Caco-2 (cell line): ENCODE measurements at places on chromosomes 5 and 9.

- no peak for DNase-seq
These were observed 2.0 kb downstream of the HSPA9 start for GRCh38 chr5:138573223-138573622.

DNA sequence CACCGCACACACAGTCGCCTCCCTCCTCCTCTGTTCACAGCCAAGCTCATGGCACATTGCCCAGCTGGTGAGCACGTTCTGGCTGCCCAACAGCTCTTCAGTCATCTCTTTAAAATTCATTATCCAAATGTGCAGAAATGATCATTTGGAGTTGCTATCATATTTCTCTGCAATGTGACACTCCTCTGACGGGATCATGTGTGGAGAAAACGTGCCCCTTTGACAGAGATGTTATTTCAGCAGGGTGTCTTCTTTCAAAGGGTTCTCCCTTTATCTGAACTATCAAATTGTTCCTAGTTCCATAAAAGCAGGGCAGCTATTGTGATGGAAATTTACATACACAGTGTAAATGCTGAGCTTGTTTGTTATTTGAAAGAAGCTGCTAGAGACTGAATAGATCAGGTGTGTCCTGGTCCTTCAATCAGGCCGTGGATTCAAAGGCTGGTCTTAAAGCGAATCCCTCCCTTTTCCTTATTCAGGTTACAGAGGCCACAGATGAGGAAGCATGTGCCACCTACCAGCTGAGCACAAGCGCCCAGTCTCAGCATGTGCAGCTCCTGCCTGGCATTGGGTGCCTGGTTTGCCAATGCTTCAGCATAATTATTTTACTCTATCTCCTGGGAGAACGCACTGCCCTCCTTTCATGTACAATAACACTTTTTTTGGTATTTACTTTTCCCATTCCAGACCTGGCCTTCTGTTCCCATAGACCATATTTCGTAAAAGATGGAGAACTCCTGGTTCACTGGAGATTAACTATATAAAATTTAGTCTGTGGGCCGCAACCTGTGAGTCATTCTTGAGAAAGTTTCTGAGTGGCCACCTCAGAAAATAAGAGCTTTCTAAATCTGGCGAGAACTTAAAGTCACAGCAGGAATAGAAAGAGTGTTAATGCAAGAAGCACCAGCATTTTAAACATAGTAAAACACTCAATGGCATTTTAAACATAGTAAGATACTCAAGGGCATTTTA, 433.7 kb downstream of the ENC1 start:
- no peak for DNase-seq

DNA sequence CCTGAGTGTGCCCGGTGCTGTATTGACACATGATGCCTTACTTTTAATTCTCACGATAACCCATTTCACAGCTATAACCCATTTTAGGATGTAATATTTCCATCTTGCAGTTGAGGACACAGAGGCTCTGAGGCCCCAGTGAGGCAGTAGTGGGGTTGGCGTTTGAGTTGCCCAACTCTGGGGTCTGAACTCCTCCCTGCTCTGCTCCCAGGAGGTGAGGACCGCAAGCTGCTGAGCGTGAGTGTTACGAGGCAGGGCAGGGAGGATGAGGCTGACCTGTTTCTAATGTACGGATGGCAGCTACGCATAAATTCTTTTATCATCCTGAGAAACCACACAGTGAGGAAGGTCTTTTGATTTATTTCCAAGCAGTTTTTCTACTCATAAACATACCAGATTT, 11.4 kb downstream of the LRRC8A start:
- DNase-seq, result no peak

DNA sequence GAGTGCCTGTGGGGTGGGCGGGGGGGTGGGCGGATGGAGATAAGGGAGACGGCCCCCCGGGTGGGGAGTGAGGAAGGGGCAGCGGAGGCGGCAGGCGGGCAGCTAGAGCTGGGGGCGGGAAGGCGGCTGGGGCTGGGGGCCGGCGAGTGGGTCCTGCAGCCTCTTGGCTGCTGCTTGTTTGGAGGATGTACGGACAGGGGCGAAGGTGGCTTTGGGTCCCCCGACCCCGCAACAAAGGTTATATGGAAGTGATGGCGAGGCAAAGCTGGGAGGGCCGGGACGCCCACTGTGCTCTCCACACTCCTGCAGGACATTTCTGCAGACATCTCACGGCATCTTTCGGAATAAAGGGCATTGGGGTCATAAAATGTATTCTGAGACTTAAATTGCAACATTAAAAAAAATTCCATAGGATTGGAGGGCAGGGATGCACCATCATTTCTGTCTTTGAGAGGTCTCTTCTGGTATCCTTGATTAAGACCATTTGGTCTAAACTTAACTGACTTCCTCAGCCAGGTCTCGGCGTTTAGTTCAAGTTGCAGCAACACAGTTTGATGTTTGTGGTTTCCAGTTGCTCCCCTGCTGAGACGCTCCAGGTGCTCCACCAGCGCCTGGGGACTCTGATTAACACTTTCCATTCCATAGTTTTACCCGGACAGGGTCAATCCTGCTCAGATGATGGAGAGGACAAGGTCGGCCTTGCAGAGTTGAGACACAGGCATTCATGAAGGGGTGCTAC, 101.6 kb upstream of the SSBP2 start:
- DNase-seq, result no peak

DNA sequence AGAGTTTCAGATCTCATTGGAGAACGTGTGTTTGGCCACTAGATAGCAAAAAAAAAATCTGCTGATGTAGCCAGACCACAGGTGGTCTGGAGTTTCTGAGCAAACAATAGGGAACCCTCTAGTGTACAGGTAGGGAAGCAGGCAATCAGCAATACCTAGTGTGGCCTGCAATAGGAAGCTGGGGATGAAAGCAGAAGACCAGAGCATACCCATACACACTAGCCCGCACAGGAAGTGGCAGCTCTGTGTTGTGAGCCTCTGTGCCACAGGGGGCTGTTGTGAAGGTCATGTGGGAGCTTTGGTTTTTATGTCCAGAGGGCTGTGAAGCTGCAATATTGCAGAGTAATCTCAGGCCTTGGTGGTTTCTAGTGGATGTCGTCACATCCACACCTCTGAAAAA, 81.2 kb downstream of the MTAP start:
- no peak for DNase-seq

DNA sequence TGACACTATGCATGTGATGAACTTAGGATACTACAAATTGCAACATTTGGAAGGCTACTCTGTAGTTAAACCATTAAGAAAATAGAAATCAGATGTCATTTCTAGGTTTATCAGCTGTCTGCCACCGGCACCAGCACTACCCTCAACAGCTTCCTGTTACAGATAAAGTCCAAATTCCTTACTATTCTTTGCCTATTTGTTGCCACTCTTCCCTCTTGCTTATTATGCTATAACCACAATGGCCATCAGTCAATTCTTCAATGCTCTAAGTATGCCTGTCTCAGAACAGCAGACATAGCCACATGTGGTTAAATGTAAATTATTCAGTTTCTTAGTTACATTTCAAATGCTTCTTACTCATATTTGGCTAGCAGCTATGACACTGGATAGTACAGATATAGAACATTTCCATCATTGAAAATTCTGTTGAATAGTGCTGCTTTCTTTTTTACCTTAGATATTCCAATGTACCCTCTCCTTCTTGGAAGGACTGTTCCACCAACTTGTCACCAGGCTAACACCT, 21.0 kb downstream of the DHX29 start:
- no peak for DNase-seq

DNA sequence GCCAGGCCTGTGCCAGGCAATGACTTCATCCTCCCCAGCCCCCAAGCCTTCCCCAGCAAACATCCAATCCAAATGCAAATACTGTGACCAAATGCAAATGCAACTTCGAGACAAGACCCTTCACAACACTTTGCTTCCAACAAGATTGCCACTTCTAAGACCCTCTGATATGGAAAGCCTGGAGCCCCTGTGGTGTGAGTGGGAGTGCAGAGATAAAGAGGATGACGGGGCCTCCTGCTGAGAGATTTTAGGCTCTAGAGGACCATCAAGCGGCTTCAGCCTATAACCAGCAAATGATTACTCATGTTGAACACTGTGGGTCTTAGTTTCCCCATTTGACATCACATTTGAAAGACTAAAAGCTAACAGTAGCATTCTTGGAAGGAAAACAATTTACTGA, 46.6 kb upstream of the GABRP start:
- no peak for DNase-seq

DNA sequence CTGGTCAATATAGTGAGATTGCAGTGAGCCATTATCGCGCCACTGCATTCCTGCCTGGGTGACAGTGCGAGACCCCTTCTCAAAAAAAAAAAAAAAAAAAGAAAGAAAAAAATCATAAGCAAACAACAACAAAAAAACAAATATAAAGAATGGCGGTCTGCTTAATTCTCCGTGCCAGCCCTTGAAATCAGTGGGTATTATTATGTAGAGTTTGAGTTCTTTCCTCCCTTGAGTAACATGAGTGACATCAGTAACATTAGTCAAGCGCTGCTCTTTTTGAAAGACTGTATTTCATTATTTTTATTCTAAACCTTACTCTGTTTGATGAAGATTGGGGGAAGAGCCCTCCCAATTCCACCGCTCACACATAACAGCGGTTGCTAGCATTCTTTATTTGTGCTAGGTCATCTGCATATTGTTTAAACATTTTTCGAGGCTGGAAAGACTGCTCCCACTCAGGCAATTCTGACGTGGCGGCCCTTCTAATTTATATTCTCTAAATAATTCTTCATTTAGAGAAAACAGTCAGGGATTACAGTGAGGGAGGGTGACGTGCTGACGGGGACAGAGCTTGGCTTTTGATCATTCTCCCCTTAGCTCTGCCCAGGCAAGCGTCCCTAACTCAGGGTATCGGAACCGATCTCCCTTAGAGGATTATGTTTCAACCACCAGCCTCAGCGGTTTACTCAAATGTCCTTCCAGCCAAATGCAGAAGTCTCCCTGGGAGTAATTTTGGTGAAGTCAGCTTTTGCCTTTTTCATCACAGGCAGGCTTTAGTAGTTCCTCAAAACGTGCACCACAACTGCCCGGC, 860 bp upstream of the MARCHF6 start:
- no peak for DNase-seq

DNA sequence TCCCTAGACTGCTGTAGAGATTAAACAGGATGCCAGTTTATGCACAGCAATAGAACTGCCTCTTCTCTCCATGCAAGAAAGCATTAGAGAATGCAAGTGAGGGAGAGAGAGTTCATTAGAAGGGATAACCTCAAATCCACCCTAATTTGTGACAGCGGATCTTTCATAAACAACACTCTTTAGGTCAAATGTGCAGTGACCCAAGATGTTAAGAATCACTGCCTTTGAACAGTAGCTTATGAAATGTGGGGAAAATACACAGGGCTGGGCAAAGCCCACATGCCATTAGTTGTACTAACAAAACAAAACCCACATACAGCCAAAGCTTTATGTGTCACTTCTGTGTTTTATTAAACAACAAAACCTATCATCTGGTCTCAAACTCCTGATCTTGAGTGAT, 36.2 kb upstream of the POU4F3 start:
- no peak for DNase-seq

DNA sequence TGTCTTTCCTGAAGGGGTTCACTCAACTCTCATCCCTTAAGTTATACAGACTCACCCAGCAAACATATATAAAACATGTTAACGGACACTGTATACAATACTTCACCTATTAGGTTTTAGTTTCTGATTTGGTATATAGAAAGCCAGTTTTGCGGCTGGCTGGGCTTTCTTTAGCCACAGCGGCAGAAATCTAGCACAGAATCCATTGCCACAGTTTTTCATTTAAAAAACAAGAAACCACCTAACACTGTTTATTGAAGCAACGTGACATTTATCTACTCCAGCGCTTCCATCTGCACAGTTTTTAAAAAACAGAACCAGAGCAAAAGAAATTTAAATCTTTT, 67.3 kb downstream of the SNX30 start:
- DNase-seq, result no peak

- no peak for DNase-seq
These were observed 26.8 kb downstream of the ZNF346 start for GRCh38 chr5:177049285-177049684.

GRCh38 chr5:35665096-35665495, 47.4 kb downstream of the SPEF2 start:
- DNase-seq, result no peak

- no peak for DNase-seq
These were observed 29.7 kb downstream of the CNTFR start for GRCh38 chr9:34559624-34560455.

GRCh38 chr9:134272302-134273023, 53.8 kb upstream of the RXRA start:
- DNase-seq, result no peak

DNA sequence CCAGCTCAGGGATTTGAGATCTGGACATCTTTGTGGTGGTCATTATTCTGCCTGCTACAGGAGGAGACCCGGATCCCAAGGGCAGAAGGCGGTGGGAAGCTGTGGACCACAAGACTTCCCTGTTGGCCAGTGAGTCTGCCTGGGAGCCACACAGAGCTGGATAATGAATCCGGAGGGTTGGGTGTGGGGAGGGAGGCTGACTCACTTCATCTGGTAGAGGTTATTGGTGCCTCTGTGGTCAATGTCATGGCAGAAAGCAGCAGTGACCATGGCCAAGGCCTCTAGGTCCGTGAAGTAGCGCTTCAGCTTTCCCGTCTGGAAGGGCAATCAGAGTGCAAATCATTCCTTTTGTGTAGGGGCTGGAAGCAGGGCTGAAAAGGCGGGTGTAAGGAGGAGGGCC, 58.5 kb downstream of the PDE6A start:
- DNase-seq, result no peak

DNA sequence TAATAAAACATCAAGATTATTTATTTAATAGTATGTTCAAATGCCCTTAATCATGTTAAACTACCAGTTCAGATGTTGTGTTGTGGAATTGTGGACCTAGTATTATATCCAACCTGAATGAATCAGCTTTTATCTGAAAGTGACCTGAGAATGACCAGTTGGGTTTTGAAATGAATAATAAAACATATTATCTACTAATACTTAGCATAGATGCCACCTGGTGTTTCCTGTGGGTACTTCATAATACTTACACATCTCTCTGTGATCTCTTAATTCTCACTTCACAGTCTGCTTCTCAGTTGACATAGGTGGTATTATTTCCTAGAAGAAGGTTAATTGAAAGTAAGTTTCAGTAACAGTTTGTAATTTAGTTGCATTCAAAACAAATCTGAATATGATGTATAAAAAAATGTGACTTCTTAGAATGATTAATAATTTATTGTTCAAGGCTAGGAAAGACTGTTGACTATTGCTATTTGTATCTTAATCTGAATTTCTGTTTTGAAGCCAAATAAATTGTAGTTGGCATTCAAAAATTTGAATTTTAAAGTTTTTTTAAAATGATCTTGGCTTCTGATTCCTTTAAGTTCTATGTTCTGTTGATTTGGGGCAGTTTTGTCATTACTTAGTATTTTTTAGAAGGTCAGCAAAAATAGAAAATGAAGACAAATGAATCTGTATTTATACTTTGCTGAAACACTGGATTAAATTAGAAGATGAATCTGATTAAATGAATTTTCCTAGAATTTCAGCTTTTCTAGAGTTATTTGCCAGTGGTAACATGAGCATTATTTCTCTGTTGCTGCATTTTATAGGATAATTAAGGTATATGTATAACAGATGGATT, 48.2 kb downstream of the KIF2A start:
- DNase-seq, result no peak
